Activated T-helper 2 cell treated with anti-CD3 and anti-CD28 coated beads, Interferon-gamma antibody, Interleukin-2, Interleukin-4, amounts not matched to agents 10 μg/mL and 5 μg/mL and 100 μg/mL, durations not matched to agents 14 hours and 24 hours and 36 hours (primary cell): ENCODE measurements at places on chromosomes 16 and 17.

DNA sequence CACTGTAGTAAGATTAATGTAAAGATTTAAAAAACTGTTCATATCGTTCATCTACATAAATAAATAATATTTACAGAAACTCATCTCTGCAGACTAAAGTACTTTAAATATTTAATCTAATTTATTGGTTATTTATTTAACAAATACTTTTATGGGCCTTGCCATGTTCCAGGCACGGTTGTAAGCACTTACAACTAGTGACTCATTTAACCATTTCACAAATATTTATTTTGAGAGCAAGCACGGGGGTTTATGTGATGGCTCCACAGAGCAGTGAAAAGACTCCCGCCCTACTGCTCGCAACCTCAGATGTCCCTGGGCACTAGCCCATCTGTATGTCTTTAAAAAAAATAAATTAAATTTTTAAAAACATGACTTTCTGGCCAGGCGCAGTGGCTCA lies 575.9 kb downstream of the WWOX start:
- DNase-seq: no peak

DNA sequence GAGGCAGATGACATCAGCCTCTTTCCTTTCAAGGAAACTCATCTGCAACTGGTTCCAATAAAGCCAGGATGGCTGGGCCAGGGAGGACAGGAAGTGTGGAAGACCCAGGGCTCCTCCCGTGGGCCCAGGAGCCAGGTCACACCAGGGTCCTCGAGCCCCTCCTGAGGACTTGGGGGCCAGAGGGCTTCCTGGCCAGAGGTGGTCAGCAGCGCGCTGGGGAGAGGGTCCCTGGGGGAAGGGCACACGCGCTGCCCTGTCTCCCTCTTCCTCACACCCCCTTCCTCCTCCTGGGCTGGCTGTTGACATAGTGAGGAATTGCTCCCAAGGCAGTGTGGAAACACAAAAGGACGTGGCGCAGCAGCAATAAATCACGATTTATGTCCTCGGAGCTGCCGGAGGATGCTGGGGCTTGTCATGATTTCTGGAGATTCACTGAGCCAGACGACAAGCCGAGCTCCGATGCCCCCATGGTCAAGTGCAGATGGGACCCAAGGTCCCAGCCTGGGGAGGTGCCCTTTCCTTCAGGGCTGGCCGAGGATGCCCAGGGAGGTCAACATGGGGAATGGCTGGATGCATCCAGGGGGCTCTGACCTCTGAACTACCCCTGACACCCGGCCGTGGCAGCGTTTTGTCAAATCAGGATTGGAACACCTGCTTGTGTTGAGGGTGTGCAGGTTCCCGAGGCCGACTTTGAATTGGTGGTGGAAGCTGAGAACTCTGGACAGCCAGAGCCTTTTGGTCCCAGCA lies 152.6 kb downstream of the IRF8 start:
- DNase-seq: no peak

DNA sequence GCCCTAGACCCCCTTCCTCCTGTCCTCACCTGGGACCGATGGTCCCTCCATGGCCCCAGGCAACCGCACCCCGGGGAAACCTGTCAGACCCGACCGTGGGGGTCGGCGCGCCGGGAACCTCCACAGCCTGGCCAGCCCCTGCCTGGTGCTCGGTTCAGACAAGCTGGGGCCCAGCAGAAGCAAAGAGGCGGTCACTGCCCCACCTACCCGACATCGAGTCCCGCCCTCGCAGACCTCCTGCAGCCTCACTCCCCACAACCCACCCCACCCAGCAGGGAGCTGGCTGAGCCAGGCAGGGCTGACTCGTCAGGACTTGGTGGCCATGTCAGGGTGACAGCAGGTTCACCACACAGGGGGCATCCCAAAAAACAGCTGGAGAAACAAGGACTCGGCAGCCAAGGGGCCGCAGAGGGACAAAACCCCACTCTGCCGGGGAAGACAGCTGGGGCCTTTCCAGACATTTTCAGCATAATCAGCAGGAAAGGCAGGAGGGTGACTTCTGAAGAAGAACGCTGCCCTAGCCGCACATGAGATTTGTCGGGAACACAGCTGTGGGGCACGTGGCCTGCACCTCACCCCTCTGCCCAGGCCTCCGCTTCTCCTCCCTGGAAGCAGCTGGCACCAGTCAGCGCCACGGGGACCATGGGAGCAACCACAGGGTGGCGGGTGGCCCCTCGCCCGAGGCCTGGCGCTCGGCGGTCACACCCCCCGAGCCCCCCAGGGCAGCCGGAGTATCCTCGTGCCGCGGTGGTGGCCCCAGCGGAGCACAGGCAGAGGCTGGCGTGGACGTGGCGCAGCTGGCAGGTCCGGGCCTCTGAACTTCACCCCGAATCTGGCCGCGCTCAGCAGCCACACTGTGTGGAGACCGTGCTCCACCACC lies 22.9 kb downstream of the GNPTG start:
- DNase-seq: no peak

- no peak for DNase-seq
Observed at GRCh38 chr17:39979893-39980350, 685 bp upstream of the PSMD3 start.

GRCh38 chr17:47840742-47841487 lies at the start of gene SCRN2:
Gene SCRN2, minus strand, starts transcription at chr17:47841273. Its CDS starts 430 bp downstream, at chr17:47840843.
- peak; percentile 87 for DNase-seq

DNA sequence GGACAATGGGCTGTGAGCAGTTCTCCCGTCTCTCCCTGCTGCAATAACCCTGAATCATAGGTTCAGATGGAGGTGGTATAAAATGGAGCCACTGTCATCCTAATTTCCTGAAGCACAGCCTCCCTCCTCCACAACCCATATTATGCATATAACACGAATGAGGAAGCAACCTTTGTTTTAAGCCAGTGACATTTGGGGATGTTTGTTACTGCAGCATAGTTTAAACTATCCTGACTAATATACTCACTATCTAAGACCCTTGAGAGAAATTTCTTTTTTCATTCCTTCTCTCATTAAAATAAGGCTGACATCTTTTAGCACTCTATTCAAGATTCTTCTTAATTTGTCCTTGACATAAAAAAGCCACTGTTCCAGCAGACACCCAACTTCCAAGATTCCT lies 413.4 kb downstream of the SOX9 start:
- DNase-seq: no peak

DNA sequence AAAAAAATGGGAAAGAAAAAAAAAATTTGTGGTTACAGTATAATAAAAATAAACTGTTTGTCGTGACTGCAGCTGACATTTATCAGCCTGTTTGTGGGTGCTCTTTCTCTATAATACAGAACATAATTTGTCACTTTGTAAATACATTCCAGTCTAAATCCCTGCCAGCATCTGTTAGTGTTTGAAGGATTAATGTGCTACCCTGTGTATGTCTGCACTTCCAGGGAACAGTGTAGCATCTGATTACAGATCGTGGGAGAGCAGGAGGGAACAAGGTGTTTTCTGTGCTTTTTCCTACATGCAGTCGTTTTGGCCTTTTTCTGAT lies 265.1 kb downstream of the WWOX start:
- no peak for DNase-seq

- no peak for DNase-seq
Observed at GRCh38 chr16:86157616-86158247, 258.8 kb downstream of the IRF8 start.
